ENCODE measurements at places on chromosomes 5 and 9.

DNA sequence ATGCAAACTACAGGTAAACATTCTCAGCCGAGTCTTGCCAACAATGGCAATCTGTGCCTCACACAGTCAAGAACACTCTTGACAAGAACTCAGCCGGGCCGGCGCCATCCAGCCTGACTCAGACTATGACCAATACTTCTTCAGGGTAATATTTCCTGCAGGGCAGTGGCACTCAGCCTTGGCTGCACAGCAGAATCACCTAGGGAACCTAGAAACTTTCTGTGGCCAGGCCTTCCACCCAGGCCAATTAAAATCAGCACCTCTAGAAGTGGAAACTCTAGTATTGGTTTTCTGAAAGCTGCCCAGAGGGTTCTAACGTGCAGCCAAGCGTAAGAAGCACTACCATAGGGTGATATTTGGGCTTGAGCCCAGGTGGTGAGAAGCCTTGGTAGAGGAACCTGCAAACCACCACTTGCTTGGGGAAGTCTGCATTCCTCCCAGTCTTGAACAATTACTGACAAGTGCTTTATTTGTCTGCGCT is 120.6 kb downstream of the TTLL11 start:
- DNase-seq, result peak; percentile 90

DNA sequence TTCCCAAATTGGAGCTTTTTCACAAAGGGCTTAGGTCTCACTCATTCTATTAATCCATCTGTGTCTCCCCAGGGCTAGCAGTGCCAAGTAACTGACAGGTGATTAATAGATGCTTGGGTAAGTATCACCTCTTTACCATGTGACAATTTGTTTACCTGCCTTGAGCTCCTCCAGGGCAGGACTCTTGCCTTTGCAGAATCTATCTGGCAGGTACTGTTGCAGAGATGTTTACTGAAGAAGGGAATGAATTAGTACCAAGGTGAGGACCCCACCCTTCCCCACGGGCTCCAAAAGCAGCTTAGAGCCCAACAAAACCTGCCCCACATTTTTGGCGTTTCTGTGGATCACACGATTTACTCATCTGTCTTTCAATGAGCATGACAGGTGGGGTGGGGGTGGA is 698 bp upstream of the TGFBI start:
- DNase-seq, result no peak

GRCh38 chr9:89247431-89248353 is 63.3 kb upstream of the CKS2 start:
- DNase-seq, result peak; percentile 1

- DNase-seq, result no peak
These were observed 292.2 kb downstream of the CYLC2 start for GRCh38 chr9:103287361-103287760.

GRCh38 chr9:94084314-94084713 is at the start of gene PTPDC1:
Gene PTPDC1, plus strand, starts transcription at chr9:94084464. Its CDS starts 67 bp downstream, at chr9:94084531.
- peak; percentile 75 for DNase-seq

DNA sequence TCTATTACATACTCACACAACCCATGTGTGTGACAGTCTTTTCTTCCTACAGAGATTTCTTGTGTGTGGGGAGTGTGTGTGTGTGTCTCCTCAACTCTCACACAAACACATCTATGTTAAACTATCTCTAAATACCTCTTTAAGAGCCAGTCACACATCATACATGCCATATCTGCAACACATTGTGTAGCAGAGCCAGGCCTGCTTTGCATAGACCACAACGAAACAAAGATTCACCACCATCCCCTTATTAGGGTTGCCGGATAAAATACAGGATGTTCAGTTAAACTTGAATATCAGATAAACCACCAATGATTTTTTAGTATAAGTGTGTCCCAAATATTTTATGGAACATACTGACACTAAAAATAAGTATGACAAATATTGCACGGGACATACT is 2.3 kb downstream of the FAM170A start:
- DNase-seq, result no peak

DNA sequence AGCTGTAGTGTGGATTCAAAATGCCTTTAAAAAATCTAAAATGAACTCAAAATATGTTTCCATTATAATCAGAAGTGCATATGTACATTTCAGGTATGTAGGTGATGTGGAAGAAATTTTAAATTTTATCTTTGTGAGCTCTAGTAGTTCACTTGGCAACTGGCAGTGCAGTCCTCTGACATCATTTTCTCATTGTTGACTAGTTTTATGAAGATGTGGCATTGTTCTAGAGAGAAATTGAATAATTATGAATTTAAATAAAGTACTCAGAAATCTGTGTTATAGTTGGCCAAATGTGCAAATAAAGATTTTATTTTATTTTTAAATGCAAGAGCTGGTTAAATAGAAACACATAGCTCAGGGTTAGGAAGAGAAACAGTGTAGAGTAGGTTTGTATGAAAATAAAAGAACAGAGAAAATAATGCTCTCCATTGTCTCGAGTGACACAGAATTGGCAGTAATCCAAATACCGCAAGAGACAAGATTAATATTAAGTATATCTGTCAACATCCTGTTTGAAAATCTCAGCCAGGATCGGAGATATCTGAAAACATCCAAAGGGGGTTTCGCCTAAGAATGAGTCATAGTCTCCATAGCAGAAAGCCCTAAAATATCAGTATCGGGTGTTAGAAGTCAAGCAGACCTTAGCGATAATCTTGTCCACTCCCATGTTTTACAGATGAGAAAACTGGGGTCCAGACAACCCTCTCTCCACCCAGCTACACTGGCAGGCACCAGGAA is 189.4 kb downstream of the CCDC192 start:
- DNase-seq, result peak; percentile 91

- no peak for DNase-seq
These were observed 2051.3 kb upstream of the CDH9 start for GRCh38 chr5:29089591-29090130.

- DNase-seq, result peak; percentile 72
These were observed 85.3 kb upstream of the ADRB2 start for GRCh38 chr5:148740966-148741742.

- DNase-seq, result no peak
These were observed 22.1 kb downstream of the SARDH start for GRCh38 chr9:133715866-133716563.

GRCh38 chr9:109454041-109454440 is 44.1 kb downstream of the PTPN3 start:
- DNase-seq, result no peak

DNA sequence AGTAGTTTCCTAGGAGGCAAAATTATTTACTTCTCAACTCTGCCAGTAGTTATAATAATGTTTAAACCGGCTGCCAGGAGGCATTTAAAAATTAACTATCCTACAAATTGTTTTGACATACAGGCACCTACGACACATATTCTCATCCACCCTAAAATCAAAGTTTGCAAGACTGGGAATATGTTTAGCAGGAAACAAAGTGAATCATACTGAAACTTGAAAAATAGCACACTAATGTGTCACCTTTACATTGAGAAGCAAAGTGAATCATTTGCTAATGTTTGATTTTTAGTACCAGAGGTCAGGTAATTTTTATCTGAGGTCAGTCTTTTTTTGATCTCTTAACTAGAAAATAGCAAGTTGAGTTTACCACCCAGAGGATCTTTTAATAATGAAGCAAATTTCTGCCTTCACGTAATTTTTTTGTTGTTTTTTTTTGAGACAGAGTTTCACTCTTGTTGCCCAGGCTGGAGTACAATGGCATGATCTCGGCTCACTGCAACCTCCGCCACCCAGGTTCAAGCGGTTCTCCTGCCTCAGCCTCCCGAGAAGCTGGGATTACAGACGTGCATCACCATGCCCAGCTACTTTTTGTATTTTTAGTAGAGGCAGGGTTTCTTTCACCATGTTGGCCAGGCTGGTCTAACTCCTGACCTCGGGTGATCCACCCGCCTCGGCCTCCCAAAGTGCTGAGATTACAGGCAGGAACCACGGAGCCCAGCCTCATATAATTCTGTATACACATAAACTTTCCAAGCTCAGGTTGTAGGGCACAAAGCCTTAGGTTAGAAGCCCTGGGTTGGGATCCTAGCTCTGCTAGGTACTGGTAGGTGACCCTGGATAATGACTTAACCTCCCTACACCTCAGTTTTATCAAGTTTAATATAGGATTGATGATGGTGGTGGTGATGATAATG is 124.3 kb downstream of the UGCG start:
- peak; percentile 7 for DNase-seq

DNA sequence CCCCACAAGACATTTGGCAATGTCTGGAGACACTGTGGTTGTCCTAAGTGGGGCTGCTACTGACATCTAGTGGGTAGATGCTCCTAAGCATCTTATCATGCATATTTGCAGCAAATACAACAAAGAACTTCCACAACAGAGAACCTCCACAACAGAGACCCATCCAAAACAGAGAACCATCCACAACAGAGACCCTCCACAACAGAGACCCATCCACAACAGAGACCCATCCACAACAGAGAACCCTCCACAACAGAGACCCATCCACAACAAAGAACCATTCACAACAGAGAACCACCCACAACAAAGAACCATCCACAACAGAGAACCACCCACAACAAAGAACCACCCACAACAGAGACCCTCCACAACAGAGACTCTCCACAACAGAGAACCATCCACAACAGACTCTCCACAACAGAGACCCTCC is 32.8 kb downstream of the ARPC5L start:
- peak; percentile 47 for DNase-seq

- DNase-seq, result no peak
These were observed 413.2 kb upstream of the ACTBL2 start for GRCh38 chr5:57895766-57896165.

DNA sequence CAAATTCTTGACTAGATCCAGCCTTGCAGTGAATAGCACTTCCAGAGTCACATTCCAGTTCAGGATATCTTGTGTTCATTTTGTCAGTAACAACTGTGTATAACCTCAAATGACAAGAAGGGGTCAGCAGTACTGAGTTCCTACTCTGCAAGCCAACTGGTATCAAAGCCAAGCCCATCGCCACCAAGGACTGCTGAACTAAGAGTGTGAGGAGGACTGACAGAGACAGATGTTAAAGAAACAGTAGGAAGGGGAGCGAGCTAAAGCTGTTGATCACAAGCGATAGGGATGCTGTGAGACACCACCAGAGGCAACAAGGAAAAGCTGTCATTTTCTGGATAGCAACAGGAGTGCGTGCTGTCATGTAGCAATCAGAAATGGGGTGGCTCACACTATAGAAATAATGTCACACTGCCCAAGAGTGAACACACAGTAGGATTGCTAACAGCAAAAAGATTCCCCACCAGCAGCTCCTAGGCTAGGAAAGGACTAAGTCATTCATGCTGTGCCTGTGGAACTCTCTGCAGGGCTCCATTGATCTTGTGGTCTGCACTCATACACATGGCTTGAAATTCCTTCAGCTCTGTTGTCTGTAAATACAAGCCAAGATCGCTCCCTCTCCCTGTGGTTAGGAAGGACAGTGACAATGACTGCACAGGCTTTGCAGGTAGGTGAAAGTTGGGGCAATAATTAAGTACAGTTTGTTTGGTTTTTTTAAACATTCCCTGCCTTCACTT is 658.6 kb downstream of the NR2F1-AS1 start:
- DNase-seq, result peak; percentile 13

GRCh38 chr5:38468202-38468673 is 88.2 kb downstream of the LIFR start:
- DNase-seq, result no peak

GRCh38 chr5:143826951-143827444 is 15.0 kb downstream of the HMHB1 start:
- peak; percentile 96 for DNase-seq

GRCh38 chr9:98538203-98538602 is 170.5 kb downstream of the GABBR2 start:
- no peak for DNase-seq

DNA sequence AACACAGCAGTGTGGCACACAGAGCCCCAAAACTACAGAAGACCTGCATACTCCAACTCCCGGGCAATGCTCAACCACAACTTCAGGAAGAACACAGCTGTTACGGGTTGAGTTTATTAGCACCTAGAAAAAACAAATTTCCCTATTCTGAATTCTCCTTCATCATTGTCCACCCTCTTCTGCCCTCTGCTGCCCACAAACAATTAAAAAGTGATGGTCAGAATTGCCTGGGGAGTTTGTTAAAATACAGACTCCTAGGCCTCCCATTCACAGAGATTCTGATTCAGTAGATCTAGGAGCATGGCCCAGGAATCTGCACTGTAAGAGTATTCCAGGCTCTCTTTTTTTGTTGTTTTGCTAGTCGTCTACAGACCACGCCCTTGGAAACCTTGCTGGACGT is 310.6 kb downstream of the NDUFS4 start:
- peak; percentile 22 for DNase-seq

GRCh38 chr5:67012171-67012570 is 184.4 kb downstream of the CD180 start:
- peak; percentile 10 for DNase-seq

DNA sequence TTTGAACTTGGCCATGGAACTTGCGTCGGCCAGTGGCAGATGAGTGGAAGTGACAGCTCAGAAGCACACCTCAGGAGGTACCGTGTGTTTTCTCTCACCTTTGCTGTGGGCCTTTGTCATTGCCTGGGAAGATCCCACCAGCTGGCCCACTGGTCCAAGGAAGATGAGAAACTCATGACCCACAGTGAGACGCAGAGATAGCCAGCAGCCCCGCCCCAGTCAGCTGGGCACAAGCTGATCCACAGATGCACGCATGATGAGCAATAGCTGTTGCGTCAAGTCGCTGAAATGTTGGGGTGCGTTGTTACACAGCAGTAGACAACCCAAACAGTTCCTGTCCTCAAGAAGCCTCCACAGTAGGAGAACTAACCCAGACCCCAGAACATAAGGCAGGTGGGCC is 30.8 kb upstream of the UNC5A start:
- DNase-seq, result no peak

- DNase-seq, result no peak
These were observed 84.4 kb downstream of the TLE4 start for GRCh38 chr9:79656169-79656568.

- no peak for DNase-seq
These were observed 44.0 kb upstream of the MAN2A1 start for GRCh38 chr5:109645707-109646192.

DNA sequence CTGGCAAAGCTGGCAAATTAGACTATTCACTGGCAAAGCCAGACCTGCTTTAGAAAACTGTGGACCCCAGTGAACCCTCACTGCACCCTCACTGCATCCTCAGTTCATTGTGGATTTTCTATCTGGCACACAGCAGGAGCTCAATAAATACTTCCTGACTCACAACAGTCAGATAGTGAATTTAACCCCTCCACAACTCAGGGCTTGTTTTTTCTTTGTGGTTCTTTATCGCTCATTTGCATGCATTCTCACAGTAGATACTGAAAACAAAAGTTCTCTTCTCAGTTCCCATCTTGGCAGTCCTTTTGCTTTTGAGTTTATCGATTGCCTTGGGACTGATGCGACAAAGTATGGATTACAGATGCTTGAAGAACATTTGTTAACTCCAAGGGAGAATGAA is 99.8 kb downstream of the ACTL7B start:
- DNase-seq, result no peak
